ENCODE measurements at places on chromosomes 3 and 15.

- no peak for DNase-seq
- H3K4me1 ChIP-seq: peaks cover 13% of the 10 kb centered on the region
- no peak overlapping the region for H3K27ac ChIP-seq
- no peaks in the 10 kb centered on the region for H3K36me3 ChIP-seq
- H3K4me3 ChIP-seq: no peak overlapping the region
These were observed 31.2 kb downstream of the PRR23E start for GRCh38 chr3:127224118-127224517.

- no peaks in the 10 kb centered on the region for H3K27me3 ChIP-seq
- no peaks in the 10 kb centered on the region for H3K4me1 ChIP-seq
- no peak overlapping the region for H3K4me3 ChIP-seq
These were observed 16.9 kb downstream of the EHHADH start for GRCh38 chr3:185236969-185237368.

- H3K27me3 ChIP-seq: no peaks in the 10 kb centered on the region
- no peaks in the 10 kb centered on the region for H3K36me3 ChIP-seq
These were observed 177.5 kb downstream of the EPHA6 start for GRCh38 chr3:96991800-96992365.

DNA sequence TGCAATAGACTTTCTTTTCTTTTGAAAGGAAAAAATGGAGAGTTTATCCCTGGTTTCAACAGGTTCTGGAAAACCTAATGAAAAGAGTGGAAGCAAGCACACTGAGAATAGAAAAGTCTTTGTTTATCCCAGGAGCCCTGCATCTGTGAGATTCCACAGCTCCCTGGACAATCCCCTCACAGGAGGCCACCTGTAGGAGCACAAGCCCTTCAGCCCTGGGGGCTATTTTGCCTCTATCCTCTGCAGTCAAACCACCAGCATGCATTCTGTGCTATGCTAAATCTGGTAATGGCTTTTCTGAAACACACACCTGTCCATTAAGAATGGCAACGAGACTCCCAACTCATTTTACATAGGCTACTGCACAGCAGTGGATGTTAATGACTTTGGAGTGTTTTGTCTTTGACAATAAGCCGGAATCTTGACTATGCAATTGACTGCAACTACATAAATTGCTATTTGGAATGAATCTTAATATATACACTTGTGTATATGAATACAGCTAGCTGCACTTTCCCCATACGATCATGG lies 369.4 kb downstream of the NR2F2 start:
- H3K4me1 ChIP-seq: no peaks in the 10 kb centered on the region
- H3K4me3 ChIP-seq: no peak overlapping the region
- H3K27ac ChIP-seq: no peak overlapping the region
- no peaks in the 10 kb centered on the region for H3K36me3 ChIP-seq
- no peak for DNase-seq
- H3K27me3 ChIP-seq: no peaks in the 10 kb centered on the region

GRCh38 chr3:430186-430585 lies 233.6 kb downstream of the CHL1 start:
- H3K4me1 ChIP-seq: no peaks in the 10 kb centered on the region
- H3K4me3 ChIP-seq: no peak overlapping the region
- no peaks in the 10 kb centered on the region for H3K27me3 ChIP-seq
- no peaks in the 10 kb centered on the region for H3K36me3 ChIP-seq

Measured in GM12878 (cell line).